ENCODE measurements at places on chromosomes 7 and 10.

DNA sequence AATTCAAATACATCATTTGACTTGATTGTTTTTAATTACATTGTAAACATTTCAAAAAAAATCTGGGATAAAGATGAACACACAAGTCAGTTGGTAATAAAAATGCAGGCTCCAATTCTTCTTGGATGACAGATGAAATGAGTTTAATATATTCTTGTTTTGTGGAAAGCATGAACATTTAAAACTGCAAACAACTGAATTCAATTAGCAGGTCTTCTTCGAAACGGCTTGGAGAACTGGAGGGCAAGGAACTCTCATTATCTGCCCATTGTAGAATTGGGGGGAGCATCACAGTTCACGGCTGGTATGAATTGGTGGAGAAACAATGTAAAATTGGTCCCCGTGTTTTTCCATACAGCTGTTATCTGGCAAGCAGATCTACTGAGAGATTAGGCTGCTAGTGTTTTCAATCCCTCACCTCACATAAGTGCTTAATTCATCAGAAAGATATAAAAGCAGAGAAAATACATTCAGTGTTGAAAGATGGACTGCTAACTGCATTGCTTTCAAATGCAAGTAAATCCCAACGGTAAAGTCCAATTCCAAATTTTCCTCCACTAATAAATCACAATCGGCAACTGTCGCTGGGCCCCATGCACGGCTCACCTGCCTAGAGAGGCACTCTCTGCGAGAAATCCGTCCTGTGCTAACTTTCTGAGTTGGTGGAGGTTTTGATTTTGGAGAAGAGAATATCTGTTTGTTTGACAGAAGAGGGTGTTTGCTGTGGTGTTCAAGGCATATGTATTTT lies 199.5 kb downstream of the ZNF438 start:
- DNase-seq, result no peak

- no peak for DNase-seq
Measured at GRCh38 chr10:127894146-127894545, 1.4 kb upstream of the CLRN3 start.

- no peak for DNase-seq
Measured at GRCh38 chr7:84949067-84949466, 237.8 kb downstream of the SEMA3D start.

DNA sequence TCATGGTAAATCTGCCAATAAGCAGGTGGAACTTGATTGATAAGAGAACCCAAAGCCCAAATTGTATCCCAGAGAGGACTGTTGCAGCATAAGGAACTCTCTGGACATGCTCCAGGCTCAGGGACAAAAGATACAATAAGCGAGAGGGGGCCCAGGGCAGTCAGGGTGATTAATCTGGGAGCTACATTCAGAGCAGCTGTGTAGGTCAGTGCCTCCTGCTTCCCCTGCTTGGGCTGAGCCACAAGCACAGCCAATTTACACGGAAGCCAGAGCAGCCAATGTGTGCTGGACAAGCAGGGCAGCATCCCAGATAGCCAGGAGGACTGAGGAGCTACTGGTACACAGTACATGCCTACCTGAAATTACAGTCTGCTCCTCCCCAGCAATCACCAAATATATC lies 24.2 kb downstream of the MYPN start:
- DNase-seq, result no peak

- DNase-seq, result no peak
Measured at GRCh38 chr10:92993699-92994272, 66.8 kb upstream of the CYP26C1 start.

GRCh38 chr10:5960070-5960972 lies 17.0 kb downstream of the IL15RA start:
- no peak for DNase-seq

DNA sequence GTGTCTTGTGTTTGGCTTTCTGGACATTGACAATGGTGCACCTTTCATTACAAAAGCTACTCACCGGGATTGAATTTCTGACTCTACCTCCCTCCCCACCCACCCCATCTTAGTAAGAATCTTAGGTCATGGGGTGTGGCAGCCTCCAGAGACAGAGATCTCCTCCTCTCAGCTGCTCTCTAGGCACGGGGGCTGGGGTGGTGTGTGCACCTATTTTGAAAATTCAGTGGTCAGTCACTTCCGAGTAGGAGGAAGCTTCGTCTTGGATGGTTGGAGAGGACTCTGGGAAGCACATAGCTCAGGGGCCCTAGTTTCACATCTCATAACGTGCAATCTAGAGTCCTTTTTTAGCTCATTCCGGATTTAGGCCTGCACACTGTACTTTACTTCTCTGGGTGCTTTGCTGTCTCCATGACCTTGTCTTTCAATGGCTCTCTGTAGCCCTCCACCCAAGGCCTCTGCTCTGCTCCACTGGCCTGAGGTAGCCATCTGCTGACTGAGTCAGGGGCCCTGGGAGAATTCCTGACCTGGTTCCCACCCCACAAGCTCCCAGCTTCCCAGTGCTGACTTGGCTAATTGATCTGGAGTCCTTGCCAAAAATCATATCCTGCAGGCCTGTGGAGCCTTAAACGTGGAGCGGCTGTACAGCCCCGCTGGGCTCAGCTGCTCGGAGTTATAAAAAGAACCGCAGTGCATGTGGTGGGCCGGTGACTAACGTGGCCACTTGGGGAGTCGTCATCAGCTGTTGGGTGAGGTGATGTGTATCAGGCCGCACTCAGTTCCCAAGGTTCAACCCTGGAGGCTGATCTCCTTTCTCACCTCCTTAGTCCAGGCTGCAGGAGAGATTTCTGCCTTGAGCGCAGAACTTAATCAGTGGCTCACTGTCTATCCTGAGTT lies 19.3 kb upstream of the ADAMTS14 start:
- no peak for DNase-seq

DNA sequence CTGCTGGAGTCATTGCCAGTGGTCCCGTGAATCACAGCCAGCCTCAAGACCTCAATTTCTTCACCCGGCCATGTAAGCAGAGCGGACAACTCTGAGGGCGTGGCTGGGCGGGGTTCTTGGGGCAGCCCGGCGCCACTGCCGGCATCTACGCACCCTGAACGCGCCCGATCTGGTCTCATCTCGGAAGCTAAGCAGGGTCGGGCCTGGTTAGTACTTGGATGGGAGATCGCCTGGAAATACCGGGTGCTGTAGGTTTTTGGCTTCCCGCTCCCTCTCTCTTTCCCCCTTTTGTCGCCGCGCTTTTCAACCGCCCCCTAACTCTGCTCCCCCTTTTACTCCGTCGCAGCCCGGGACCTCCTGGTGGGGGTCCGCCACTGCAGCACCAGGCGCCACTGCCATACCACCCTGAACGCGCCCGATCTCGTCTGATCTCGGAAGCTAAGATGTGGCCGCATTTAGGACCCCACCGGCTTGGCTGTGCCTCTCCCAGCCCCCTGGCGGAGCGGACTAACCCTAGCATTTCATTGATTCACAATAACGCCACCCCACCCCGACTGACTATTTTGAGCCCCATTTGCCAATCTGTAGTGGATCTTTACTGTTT lies 25.3 kb downstream of the GARIN1A start:
- peak; percentile 21 for DNase-seq

- no peak for DNase-seq
Measured at GRCh38 chr10:1180836-1181235, 124.7 kb downstream of the WDR37 start.

DNA sequence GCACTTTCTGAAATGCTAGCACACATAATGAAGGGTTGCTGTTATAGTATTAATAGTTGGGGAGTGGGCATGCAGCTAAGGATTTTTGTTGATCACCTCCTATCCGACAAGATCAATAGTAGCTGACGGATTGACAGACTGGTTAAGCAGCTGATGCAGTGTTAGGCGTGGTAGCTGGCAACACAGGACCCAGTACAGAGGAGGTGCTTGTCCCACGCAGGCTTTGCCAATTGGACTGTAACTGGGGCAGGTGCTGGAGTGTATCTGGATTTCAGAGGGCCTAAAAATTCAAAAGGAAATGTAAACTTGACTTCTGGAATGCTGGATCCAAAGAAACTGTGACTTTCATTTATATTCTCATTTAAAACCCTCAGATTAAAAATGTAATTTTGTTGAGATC lies 340.9 kb downstream of the SORCS3 start:
- DNase-seq, result no peak

DNA sequence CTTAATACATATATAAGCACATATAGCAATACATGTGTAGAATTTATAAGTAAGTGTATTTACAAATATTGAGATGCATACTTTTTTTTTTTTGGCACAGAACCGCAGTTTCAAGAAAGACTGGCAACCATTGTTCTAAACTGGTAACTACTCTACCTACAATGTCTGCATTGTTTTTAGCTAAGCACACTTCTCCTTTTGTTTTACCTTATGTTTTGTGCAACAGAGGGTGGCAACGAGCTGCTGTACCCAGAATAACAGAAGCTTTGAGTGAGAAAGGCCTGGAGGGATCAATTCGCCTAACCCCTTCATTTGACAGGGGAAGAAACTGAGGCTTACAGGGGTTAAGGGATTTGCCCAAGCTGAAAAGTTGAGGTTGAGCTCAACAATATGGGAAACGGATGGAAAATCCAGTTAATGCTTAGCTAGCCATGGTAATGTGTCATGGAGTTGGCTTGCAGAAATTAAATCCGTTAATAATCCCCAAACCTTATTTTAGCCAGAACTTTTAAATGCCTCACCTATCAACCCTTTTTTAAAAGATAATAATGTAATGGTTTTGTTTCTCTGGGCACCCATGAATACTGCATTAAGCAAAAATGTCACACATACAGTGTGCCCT lies 25.5 kb downstream of the FZD1 start:
- no peak for DNase-seq

- DNase-seq, result no peak
Measured at GRCh38 chr10:109945473-109946177, 22.3 kb upstream of the XPNPEP1 start.

DNA sequence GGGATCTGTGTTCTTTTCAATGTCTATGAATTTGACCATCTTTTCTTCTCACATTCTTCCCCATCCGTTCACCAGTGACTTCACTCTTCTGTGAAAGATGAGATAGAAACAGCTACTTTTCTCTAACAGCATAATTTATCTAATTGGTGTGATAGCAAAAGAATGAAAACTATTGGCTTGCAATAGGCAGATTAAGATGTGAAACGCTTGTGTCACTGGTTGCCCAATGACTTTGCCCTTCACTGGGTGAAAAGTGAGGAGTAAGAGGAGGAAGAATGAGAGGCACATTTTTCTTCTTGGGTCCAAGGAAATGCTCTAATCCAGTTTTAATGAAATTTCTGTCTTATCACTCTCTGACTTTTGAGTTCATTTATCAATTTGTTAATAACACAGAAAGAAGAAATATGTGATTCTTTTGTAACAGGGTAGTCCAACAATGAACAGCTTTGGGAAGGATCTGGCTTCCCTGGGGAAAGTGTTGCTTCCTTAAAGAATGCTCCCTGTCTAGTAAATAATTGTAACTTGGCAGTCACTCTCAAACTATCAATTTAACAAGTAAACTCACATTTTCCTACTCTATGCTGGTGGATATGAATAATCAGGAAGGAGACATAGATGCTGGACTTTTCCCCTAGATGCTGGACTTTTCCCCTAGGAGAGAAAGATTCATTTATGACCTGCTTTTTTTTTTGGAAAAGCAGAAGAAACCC lies 35.1 kb downstream of the BET1 start:
- no peak for DNase-seq

DNA sequence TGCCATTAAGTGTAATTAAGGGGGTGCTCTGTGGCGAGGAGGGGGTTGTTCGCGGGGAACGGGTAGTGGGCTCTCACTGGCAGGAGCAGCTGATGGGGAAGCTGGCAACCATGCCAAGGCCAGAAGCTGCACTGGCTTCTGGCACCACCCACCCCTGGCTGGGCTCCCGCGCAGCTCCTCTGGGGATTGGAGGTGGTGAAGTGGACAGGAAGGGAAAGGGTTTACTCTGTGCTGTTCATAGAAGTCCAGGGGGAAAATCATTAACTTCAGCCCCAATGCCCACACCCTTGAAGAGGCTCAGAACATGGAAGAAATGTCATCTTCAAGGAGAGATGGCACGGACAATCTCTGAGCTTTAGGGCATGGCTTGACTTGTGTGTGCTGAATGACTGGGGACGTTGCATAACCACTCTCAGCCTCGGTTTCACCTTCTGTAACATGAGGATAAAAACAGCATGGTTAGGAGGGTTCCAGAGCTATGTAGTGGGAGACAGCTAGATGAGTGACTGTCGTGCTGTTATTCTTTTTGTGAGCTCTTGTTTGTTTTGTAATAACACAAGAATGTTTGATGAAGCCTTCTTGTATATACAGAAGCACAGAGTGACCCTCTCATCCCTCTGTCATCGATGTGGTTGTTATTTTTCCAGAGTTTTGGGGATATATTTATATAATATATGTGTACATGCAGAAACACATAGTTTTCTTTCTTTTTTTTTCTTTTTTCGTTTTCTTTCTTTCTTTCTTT lies 29.9 kb downstream of the KAZALD1 start:
- no peak for DNase-seq

- DNase-seq, result peak; percentile 15
Measured at GRCh38 chr7:157228864-157229422, 90.2 kb downstream of the UBE3C start.

- DNase-seq, result no peak
Measured at GRCh38 chr7:98058186-98058585, 48.5 kb upstream of the LMTK2 start.

DNA sequence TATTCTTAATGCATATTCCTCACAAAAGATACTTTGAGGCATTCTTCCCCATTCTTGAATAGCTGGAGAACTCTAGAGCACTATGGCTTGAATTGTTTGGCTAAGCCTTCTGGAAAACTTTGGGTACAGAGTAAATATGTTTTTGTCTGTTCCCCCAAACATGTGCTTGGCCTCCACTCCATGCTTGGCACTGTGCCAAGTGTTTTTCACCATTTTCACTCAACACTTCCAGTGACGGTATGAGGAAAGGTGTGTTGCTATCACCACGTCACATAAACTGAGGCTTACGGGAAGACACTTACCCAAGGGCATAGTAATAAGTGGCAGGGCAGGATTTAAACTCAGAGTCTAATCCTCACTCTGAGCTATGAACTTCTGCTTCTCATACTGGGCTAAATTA lies 318.2 kb downstream of the WDR11 start:
- no peak for DNase-seq

- no peak for DNase-seq
Measured at GRCh38 chr7:132871419-132871818, 210.5 kb downstream of the CHCHD3 start.

GRCh38 chr10:78215645-78216044 lies 182.0 kb downstream of the RPS24 start:
- DNase-seq, result no peak

DNA sequence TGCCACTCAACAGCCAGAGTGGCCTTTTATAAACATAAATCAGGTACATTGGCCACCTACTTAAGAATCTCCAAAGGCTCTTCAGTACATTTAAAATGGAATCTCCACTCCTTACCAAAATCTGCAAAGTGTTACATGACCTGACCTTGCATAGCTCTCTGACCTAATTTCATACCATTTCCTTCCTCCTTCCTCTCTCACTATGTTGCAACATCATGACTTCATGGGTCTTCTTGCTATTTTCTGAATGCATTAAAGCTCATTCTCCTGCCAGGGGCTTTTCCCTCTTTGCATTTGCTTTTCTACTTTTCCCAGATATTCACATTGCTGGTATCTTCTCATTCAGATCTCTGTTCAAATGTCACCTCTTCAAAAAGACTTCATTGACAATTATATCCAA lies 22.1 kb upstream of the PPP1R17 start:
- no peak for DNase-seq

GRCh38 chr10:34406463-34407323 lies 408.4 kb downstream of the PARD3 start:
- no peak for DNase-seq
